ENCODE measurements at places on chromosomes 6 and 20.

GRCh38 chr6:30766461-30767157, 22.3 kb upstream of the IER3 start:
- DNase-seq, result no peak

- DNase-seq, result no peak
Observed at GRCh38 chr6:108737594-108738546, 110.4 kb upstream of the ARMC2 start.

GRCh38 chr20:8385247-8385646, 253.2 kb downstream of the PLCB1 start:
- DNase-seq, result no peak

- no peak for DNase-seq
Observed at GRCh38 chr6:154239392-154239791, 117.2 kb downstream of the IPCEF1 start.
